ENCODE measurements at places on chromosomes 1 and 21. TPM values are rescaled to one million over a fixed set of nuclear protein-coding genes. Genes with fewer than 3 reads are reported as not detected.

DNA sequence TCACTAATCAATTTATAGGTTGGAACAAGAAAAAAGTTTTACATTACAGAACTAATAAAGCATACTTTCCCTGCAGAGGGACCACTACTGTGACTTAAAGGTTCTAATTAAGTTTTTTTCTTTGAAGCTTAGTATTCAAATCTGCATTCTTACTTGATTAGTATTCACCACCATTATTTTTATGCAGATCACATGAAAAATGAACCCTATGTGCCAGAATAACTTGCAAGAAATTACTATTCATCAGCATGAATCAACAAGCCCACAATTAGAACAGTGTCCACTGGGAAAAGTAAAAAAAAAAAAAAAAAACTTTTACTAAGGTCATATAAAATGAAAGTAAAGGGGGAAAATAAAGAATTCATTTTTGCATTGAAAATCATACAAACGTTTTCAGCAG, 90.8 kb downstream of the SMYD3 start:
- DNase-seq: no peak
- H3K27me3 ChIP-seq: no peaks in the 10 kb centered on the region
- no peak overlapping the region for H3K27ac ChIP-seq
- H3K4me1 ChIP-seq: no peaks in the 10 kb centered on the region

The CSF3R gene
- polyA plus RNA-seq: not detected

The GRHL3 gene
- polyA plus RNA-seq: not detected

GRCh38 chr1:172363852-172364251, 56.6 kb upstream of the C1orf105 start:
- DNase-seq: no peak
- H3K27me3 ChIP-seq: no peaks in the 10 kb centered on the region
- H3K27ac ChIP-seq: no peak overlapping the region
- no peaks in the 10 kb centered on the region for H3K36me3 ChIP-seq

DNA sequence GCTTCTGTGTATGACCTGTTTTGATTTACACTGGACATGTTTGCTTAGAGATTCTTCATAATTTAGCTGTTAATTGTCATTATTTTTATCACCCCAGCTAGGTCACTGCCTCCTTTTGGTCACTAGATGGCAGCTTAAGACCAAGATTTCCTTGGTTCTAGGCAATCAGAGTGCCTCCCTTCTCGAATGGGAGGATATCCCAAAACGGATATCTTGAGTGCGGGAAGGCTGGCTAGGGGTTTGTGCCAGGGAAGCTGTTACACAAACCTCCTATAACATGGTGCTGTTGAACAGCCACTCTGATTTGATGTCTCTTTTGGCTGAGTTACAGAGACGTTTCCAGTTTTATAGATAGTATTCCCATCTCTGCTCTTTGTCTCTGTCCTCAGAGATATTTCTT, 283.5 kb downstream of the S1PR1 start:
- DNase-seq: peak; percentile 57
- H3K27me3 ChIP-seq: peaks cover 2% of the 10 kb centered on the region
- no peak overlapping the region for H3K27ac ChIP-seq
- H3K36me3 ChIP-seq: no peaks in the 10 kb centered on the region
- H3K4me1 ChIP-seq: no peaks in the 10 kb centered on the region
- H3K4me3 ChIP-seq: no peak overlapping the region

DNA sequence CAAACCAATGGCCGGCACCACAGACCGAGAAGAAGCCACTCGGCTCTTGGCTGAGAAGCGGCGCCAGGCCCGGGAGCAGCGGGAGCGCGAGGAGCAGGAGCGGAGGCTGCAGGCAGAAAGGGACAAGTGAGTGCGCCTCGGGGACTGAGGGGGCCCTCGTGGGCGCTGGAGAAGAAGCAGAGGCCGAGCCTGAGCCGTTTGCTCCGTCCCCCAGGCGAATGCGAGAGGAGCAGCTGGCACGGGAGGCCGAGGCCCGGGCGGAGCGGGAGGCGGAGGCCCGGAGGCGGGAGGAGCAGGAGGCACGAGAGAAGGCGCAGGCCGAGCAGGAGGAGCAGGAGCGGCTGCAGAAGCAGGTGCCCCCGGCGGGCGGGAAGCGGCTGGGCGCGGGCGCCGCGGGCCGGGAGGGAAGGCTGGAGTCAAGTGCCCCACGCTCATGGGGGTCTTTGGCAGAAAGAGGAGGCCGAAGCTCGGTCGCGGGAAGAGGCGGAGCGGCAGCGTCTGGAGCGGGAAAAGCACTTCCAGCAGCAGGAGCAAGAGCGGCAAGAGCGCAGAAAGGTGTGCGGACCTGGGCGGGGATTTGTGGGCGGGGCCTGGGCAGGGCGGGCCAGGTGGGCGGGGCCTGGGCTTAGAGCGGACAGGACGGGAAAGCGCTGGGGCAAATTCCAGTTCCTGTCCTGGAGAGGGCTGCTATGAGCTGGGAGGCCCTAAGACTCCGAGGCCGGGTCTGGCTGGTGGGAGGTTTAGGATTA, 22.7 kb downstream of the MAP7D1 start:
- H3K36me3 ChIP-seq: peaks cover 64% of the 10 kb centered on the region
- no peak for DNase-seq
- H3K27me3 ChIP-seq: no peaks in the 10 kb centered on the region

The TMEM200B gene
- 0.67 TPM for polyA plus RNA-seq

GRCh38 chr1:157739229-157739901, 37.6 kb downstream of the FCRL2 start:
- no peaks in the 10 kb centered on the region for H3K4me1 ChIP-seq
- no peak overlapping the region for H3K27ac ChIP-seq
- H3K4me3 ChIP-seq: no peak overlapping the region
- no peaks in the 10 kb centered on the region for H3K36me3 ChIP-seq

DNA sequence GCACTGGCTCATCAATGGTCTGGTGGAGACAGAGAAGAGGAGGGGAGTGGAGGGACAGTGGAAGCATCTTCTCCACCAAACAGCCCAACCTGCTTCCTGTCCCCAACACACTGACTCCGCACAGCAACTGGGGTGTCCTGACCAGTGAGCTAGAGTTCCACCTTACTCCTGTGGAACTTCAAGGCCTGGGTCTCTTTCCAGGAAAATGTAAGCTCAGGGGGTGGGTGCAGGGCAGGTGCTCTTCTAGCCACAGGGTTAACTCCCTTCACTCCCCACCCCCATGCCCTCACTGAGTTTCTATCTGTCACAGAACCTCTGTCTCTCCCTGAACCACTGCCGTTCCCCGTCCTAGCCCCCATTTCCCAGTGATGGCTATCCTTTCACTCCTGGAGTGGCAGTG, 876 bp downstream of the MOB3C start:
- no peaks in the 10 kb centered on the region for H3K27me3 ChIP-seq
- no peak for DNase-seq
- peak overlapping the region; percentile 70 for H3K4me3 ChIP-seq
- H3K27ac ChIP-seq: no peak overlapping the region

GRCh38 chr1:5917281-5917590, 75.0 kb downstream of the NPHP4 start:
- no peaks in the 10 kb centered on the region for H3K4me1 ChIP-seq
- no peak for DNase-seq
- H3K4me3 ChIP-seq: no peak overlapping the region
- no peak overlapping the region for H3K27ac ChIP-seq
- H3K27me3 ChIP-seq: no peaks in the 10 kb centered on the region

The PRRX1 gene
- not detected for polyA plus RNA-seq

DNA sequence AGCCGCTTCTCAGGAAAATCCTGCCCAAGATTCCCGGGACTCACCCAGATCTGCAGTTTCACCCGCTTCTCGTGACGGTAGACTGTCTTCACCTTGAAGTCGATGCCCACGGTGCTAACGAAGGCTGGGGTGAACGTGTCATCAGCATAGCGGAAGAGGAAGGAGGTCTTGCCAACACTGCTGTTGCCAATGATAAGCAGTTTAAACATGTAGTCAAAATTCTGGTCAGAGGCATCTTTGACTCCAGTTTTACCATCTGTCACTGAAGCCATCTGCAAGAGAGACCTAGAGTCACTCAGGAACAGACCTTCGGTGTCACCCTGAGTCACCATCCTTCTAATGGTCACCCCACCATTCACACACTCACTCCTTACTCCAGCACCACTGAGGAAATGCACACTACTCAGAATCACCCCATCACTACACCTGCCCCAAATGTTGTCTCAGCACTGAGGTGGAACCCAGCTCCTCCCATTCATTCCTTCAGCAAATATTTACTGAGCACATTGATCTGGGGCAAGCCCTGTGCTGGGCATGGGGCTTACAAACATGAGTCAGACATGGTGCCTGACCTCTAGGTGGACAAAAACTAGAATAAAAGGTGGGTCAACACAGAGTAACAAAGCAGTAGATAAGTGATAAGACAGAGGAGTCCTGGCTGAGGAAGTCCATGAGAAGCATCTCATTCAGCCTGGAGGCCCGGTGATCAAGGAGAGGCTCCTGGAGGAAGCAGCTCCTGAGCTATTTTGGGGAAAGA, 13.5 kb downstream of the RAB3B start:
- no peaks in the 10 kb centered on the region for H3K36me3 ChIP-seq
- H3K4me3 ChIP-seq: no peak overlapping the region
- DNase-seq: no peak
- no peaks in the 10 kb centered on the region for H3K27me3 ChIP-seq
- H3K27ac ChIP-seq: no peak overlapping the region

DNA sequence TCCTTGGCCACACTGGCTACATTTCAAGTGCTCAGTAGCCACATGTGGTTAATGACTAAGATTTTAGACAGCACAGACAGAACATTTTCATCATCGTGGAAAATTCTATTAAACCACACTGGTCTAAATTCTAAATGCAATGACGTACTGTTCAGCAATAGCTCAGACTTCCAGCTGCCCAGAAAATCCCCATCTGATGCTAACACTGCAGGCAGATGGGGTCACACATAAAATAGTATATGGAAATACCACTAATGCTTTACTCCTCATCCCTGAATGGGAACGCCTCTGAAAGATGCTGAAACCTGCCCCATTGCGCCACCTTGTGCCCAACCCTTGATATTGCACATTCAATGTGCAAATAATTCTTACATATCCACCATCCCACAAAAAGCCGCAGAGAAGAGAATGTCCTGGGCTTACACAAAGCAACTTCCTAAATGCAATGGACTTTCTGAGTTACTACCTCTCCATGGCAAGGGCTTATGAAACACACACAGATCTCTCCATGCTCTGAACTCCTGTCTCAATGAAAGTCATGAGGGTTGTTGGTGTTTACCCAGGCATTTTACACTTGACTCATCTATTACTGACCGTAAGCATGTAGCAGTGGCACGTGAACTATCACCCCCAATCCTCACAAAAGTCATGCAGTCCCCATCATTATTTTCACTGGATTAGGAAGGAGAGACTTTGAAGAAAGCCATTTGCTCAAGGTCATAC, 20.3 kb upstream of the SLC5A9 start:
- no peaks in the 10 kb centered on the region for H3K4me1 ChIP-seq
- no peaks in the 10 kb centered on the region for H3K27me3 ChIP-seq
- no peaks in the 10 kb centered on the region for H3K36me3 ChIP-seq
- H3K4me3 ChIP-seq: no peak overlapping the region

All from endothelial cell of umbilical vein (primary cell).